IMR-90 (cell line): ENCODE measurements at places on chromosomes 5 and 9.

DNA sequence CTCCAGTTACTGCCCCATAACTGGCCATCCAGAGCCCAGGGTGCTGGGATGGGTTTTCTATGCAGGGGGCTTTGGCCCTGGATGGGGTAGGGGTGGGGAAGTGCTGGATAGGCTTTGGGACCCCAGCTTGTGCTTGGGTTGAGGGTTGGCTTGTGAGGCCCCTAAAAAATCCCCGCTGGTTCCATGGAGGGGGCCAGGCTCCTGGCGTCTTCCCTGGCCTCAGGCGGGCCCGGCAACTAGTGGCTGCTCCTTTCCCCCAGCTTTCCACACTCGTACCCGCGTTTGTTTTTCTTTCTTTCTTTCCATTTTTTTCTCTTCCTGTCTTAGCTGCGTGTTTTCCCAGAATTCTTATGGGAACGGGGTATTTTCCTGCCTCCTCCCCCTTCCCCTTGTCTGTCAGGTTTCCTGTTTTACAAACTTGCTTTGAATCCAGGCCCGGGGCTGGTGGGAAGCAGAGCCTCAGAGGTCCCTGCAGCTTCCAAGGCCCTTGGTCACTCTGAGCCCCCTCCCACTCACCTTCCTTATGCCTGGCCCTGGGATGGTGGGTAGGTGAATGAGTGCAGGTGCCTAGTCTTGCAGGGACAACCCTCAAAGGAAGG, 40.2 kb downstream of the RGS3 start:
- peak; percentile 23 for DNase-seq

GRCh38 chr5:123763201-123763600, 251.2 kb downstream of the CSNK1G3 start:
- no peak for DNase-seq

- DNase-seq: no peak
Observed at GRCh38 chr5:96610747-96611146, 51.4 kb upstream of the CAST start.

- no peak for DNase-seq
Observed at GRCh38 chr9:8140557-8140956, 341.0 kb upstream of the DMAC1 start.

DNA sequence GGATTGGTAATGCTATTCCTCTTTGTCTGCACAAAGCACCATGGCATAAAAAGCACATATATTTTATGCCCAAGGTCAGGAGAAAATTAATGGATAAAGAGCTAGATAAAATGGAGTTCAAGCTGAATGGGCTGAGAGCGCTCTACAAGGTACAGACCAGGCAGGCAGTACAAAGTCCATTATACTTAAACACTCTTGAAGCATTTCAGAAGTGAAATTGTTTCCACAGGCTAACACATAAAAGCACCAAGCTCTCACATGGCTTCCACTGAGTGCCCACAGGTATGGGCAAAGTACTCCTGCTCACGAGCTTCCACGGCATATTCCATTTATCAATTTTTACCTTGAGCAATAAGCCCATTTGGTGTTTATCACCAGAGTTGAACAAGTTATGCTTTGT, 771.2 kb upstream of the DMAC1 start:
- no peak for DNase-seq

DNA sequence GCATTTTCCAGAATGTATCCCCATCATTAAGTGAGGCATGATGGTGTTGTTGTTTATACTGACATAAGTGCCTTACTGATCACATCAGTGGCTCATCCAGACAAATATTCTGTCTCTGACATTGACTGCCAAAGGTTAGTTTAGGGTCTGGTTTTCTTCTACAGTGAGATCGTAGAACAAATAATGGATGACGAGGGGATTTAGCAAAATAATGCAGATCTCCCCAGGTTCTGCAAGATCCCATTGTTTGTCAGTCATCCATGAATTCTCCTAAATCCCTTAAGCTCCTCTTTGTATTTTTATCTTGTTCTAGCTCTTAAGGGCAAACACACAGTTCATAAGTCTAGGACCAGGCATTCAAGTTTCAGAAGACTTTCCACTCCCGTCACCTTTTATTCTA, 93.1 kb upstream of the DHFR start:
- no peak for DNase-seq

GRCh38 chr5:143014017-143014651, 244.0 kb downstream of the ARHGAP26 start:
- no peak for DNase-seq

DNA sequence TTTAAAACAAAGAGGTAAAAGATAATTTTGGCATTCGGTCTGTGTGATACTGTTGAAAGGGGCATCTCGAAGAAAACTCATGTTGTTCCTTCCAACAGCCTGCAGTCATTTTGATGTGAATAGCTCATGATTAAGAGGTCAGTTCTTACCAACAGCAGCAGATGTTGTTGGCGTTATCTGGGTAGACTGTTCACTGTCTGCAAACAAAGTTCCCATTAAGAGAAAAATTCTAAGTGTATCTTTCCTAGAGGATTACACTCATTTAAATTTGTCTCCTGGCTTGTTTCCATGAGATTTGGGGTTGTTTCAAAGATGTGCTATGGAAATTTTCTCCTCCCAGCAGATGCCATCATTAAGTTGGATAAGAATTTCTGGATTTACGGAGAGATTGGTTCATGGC, 138.2 kb upstream of the RORB start:
- no peak for DNase-seq

DNA sequence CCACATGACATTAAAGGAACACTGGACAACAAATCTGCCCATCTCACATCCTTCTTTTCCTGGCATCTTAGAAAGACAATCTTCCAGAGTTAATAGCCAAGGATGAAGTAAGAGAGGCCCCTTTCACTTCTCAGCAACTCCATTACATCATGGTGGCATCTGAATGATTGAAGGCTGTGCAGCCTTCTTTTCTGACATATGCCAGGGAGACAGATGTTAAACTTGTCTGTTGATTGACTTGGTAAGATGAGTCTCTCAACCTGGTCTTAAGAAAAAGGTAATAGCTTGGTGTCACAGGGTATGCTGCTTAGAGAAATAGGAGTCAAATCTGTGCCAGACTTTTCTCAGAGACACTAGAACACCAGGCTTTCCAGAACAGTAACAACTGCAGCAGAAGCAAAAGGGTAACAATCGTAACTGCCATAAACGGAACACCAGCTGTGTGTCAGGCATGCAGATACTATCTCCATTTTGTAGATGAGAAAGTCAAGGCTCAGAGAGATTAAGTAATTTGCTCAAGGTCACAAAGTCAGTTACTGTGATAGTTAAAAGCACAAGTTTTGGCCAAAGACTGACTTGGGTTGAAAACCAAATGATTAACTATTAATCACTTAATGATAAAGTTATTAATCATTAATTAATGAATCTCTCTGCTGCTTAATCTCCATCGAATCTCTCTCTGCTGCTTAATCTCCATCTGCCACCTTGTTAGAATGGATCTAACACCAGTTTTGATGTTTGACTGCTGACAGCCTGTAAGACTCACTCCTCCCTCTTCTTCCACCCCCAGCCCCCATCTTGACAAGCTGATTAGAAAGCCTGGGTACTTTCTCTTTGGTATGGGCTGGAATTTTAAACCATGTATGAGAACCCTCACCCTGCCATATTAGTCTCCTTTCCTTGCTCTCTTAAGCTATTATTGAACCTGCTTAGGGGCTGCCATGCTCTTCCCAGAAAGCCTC, 353.5 kb downstream of the ENC1 start:
- DNase-seq: no peak

DNA sequence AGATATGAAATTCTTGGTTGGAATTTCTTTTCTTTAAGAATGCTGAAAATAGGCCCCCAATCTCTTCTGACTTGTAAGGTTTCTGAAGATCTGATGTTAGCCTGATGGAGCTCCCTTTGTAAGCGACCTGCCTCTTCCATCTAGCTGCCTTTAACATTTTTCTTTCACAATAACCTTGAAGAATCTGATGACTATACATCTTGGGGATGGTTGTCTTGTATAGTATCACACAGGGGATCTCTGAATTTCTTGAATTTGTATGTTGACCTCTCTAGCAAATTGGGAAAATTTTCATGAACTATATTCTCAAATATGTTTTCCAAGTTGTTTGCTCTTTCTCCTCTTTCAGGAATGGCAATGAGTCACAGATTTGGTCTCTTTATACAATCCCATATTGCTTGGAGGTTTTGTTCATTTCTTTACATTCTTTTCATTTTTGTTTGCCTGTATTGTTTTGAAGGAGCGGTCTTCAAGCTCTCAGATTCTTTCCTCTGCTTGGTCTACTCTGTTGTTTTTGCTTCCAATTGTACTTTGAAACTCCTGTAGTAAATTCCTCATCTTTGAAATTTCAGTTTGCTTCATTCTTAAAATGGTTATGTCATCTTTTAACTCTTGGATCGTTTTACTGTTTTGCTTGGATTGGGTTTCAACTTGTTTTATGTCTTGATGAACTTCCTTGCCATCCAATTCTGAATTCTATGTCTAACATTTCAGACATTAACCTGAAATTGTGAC, 245.2 kb upstream of the TARS1 start:
- peak; percentile 63 for DNase-seq

DNA sequence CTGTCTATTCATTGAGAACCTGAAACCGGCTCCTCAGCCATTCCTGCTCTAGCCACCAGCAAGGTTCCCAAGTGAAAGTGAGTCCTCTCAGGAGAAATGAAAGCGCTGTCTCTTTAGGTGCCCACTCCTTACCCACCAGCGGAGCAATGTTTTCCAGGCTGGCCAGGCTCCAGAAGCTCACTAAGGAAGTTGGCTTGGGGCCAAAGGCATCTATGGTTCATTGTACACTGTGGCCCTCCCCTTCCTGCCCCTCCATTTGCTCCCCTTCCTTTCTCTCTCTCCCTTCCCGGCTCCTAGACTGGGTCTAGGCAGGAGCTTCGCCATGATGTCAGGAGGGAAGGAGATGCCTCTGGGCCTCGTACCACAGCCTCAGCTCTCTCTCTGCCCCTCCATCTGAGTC, 1.1 kb upstream of the GABRP start:
- no peak for DNase-seq

DNA sequence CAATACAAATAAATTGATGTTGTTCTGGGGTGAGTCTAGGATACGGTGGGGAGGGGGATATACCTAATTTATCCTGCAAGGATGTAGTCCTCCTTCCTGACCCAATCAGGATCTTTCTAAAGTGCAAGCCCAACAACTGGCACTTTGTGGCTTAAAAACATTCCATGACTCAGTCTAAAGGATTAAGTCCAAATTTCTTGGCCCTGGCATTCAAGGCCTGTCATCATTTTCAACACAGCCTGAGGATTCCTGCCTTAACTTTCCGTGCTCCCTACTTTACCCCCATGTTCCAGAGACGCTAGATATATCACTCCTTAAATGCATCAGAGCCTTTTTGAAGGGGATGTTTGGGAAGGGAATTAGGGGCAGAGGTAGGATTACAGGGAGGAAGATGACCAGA, 1.0 kb downstream of the FAM221B start:
- DNase-seq: peak; percentile 71

GRCh38 chr9:9754186-9754585, 858.6 kb downstream of the PTPRD start:
- DNase-seq: no peak

DNA sequence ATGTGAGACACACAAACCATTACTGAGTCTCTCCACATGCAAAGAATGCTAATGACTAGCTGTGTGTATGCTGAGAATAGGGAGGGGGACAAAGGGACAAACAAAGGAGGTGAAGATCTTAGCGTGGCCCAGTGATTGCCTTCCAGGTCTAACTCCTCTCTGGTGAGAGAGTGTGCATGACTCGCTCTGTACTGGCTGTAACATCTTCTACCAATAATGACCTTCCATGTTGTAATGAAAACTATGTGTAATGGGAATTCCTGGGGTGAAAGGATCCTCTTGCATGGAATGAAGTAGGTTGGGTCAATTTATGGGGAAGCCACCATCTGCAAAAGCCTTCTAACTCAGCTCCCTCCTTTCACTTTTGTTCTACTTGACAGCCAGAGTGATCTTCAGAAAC, 24.4 kb upstream of the GPR151 start:
- peak; percentile 13 for DNase-seq

- peak; percentile 32 for DNase-seq
Observed at GRCh38 chr5:107893642-107894041, 222.9 kb upstream of the EFNA5 start.

DNA sequence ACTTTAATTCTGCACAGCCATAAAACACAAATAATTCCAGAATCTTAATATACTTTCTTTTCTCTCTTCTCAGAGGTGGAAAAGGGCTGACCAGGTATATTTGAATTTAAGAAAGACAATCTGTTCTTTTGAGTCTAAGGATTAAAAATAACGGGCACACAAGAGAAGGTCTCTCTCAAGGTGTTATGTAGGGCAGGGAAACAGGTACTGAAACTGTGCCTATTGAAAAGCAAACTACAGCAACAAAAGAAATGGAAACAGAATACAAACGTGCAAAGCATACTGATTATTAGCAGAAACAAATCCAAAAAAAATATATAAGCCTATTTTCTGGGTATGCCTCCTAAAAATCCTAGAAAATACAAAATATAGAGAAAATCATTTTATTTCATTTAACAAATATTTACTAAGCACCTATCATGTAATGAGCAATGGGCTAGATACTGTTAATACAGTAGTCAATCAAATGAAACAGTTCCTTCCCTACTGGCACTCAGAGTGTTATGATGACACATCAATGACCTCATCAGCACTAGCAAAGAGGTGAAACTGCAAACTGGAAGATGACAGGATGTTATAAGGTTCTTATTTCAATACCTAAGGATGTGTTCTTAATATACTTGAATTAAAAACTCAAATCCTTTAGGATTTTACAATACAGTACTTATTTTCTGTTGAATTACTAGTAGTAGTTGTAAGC, 87.7 kb downstream of the AUH start:
- DNase-seq: peak; percentile 80

GRCh38 chr5:52788505-52788821, 747 bp downstream of the ITGA1 start:
- no peak for DNase-seq

DNA sequence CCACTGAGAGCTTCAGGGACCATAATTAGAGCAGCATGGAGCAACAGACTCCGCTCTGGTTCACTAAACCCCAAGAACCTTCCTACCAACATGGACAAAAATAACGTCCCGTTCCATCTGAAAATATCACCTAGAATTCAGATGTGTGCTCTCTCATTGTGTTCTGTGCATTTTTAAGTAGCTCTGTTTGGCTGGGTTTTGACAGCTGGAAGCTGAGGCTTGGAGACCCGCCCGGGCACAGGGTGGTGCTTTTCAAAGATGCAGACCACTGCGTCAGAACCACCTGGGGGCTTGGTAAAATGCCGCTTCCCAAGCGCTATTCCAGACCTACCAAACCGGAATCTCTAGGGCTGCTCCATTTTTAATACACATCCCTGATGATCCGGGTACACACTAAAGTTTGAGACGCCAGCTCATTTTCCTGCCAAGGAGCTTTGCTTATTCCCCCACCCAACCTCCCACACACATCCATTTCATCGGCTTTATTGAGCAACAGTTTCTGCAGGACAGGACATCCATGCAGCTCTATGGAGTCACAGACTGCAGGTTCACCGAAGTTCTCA, 104.8 kb downstream of the GABBR2 start:
- peak; percentile 63 for DNase-seq

GRCh38 chr9:121824651-121825030, 173.2 kb downstream of the DAB2IP start:
- no peak for DNase-seq

GRCh38 chr5:179840766-179841165, 17.9 kb downstream of the MRNIP start:
- no peak for DNase-seq

- no peak for DNase-seq
Observed at GRCh38 chr5:43367453-43367852, 44.7 kb downstream of the CCL28 start.
